NCI-H460 (cell line): ENCODE measurements at places on chromosomes 2 and 18. TPM values are rescaled to one million over a fixed set of nuclear protein-coding genes. Genes with fewer than 3 reads are reported as not detected.

Gene CROCC2
- total RNA-seq, result not detected in 2 replicates

DNA sequence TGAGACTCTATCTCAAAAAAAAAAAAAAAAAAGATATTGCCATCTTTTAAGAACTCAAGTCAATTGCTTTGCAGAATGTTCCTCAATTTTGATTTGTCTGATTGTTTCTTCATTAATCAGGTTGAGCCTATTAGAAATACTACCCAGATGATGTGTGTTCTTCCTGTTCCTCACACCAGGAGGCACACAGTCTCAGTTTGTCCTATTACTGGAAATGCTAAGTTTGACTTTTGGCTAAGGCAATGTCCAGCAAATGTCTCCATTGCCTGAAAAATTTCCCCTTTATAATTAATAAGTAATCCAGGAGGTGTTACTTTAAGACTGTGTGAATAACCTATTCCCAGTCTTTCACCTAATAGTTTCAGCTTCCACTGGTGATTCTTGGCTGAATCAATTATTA, 28.4 kb downstream of the BOLA3 start:
- no peak for DNase-seq

GRCh38 chr18:38386146-38386545, 820.5 kb upstream of the CELF4 start:
- no peak for DNase-seq

- DNase-seq, result peak; percentile 62
These were observed 25.1 kb upstream of the TMEM182 start for GRCh38 chr2:102736410-102737409.
